Dermis microvascular lymphatic vessel endothelial cell (primary cell): ENCODE measurements at places on chromosomes 2 and 18.

DNA sequence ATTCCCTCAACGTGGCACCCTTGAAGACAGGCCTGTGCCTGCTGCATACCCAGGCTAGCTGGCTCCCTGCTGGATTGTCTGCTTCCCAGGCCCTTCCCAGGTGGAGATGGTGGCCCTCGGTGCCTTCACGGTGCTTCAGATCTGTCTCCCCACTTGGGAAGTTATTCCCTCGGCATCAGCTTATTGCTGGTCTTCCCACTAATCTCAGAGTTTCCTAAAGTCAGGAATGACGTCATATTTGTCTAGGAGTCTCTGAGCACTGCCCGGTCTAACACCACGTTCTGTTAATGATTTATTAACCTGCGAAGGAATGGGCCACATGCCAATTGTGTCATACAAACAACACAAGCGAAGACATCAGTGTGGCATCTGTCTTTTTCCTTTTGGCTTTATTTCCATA lies 269.8 kb upstream of the ID2 start:
- DNase-seq, result no peak

DNA sequence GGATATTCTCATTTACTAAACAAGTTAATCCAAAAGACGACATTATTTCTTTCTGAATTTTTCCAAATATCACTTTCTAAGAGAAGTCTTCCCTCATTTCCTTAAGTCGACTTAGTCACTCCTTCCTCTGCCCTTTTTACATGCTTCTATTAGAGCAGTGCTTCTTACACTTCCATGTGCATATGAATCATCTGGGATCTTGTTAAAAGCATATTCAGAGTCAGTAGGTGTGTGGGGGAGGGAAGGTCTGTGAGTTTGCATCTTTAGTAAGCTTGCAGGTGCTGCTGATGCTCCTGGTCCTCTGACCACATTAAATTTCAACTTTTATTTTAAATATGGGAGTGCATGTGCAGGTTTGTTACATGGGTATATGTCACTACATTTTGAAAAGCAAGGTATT lies 582.6 kb downstream of the NRXN1 start:
- DNase-seq, result no peak

DNA sequence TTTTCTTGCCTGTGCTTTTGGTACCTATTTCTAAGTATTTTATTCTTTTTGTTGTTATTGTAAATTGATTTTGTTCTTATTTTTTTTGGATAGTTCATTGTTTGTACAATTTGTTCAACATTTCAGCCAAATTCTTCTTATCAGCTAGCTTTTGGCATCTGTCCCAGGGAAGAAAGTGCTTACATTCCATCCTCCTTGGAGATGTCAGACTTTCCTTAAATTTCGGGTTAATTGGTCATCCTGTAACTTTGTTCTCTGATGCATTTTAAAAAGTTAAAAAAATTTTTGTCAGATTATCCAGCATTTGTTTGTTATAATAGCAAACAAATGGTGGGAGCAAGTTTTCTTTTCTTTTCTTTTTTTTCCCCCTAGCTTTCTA lies 60.3 kb downstream of the PTH2R start:
- DNase-seq, result no peak

GRCh38 chr2:71719520-71720282 lies 266.3 kb downstream of the DYSF start:
- no peak for DNase-seq

DNA sequence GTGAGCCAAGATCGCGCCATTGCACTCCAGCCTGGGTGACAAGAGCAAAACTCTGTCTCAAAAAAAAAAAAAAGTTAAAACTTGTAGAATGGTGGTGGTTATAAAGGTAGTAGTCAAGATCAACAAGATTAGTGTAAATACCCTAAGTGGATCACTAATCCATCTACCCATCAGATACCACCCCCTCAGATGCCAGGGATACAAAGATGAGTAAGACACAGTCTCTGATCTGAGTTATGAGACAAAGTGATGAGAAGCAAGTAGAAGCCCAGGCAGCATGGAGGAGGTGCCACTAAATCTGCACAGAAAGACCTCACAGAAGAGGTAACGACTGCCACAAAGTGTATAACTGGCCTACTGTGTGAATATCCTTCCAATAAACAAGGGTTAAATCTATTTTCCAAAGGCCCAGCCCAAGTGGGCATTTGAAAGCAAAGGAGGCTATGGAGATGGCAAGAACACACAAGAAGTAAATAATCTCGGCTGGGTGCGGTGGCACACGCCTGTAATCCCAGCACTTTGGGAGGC lies 20.2 kb downstream of the NFE2L2 start:
- DNase-seq, result no peak

DNA sequence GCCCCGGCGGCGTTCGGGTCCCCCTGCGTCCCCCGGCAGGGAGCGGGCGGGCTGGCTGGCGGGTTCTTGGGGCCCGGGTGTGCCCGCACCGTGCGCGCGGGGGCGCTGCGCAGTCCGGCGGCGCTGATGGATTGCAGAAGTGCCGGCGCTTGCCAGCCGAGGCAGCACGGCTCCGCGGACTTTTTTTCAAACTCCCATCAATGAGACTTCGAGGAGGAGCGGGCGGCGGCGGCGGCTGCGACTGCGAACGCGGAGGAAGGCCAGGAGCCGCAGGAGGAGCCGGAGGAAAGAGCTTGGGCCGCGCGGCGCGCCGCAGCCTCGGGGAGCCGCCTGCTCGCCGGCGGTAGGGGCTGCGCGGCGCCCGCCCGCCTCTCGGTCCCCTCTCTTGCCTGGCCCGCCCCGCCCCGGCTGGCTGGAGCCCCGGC lies at the start of gene GLI2:
Gene GLI2 (plus strand): TSS at position 123 of the 425 bp plus-strand sequence. CDS start 61,453 bp downstream, outside the sequence.
- DNase-seq, result peak; percentile 72

- DNase-seq, result no peak
These were observed 97.7 kb downstream of the CPS1 start for GRCh38 chr2:210654091-210654490.

DNA sequence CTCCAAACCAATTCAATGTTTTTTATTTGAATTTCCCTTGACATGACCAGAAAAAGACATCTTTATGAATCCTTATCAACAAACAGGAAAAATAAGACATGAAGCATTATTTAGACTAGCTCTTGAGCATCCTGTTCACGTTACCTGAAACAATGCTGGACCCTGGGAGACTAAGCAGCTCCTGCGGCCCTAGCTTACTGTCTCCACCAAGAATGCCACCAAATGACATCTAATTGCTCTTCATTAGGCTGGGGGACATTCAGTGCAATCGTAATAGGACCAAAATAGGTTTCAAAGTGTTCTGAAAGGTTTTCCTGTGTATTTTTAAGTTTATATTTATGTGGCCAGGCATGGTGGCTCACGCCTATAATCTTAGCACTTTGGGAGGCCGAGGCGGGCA lies 25.5 kb downstream of the NFE2L2 start:
- no peak for DNase-seq

GRCh38 chr18:7789856-7790552 lies 222.9 kb downstream of the PTPRM start:
- peak; percentile 34 for DNase-seq

DNA sequence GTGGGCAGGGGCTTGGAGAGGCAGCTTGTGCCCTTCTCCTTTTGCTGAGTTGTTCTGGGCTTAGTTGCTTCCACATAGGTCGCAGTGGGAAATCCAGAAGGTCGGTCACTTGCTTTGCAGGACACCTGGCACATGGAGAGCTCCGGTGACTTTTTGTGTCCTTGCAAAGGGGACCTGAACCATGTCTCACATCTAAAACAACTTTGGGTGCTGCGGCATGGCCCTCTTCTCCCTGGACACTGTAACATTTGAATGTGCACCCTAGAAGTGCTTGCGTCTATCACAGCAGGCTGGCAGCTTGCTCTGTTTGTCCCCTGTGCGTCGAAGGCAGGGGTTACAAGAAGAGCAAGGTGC lies 189.9 kb upstream of the TWIST2 start:
- no peak for DNase-seq

GRCh38 chr2:234404957-234405356 lies 91.9 kb downstream of the ARL4C start:
- peak; percentile 78 for DNase-seq

GRCh38 chr2:13000664-13001363 lies 284.1 kb downstream of the TRIB2 start:
- DNase-seq, result peak; percentile 90
